ENCODE measurements at places on chromosomes 5 and 9.

DNA sequence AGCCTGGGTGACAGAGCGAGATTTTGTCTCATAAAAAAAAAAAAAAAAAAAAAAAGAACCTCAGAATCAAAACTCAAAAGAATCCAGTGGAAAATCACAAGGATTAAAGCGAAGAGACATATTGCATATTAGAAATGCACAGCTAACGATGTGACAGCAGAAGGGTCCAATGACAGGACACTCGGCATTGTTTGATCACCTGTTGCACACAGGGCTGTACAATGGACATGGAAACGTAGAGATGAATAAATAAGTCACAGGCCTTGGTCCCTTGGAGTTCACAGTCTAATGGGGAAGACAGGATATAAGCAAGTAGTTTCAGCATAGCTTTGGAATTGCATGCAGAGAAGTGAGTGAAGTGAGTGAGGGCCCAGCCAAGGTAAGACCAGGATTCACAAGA is 25.9 kb upstream of the PIK3R1 start:
- no peak for DNase-seq

DNA sequence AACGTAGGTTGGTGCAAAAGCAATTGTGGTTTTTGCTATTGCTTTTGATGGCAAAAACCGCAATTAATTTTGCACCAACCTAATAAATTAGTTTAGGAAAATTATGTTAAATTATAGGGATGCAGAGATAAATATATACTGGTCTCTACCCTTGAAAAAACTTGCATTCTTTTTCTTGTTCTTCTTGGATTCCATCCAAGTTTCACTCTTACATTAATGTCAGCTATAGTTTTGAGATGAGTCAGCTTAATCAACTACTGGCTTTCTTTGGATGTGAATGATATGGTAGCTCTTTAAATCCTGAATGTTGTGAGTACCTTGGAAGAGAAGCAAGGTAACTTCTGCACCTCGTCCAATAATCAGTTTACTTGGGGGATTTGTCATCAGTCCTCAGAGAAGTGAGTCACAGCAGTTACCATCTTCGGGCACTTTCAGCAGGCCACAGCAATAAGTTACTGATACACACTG is 549.0 kb upstream of the ZNF608 start:
- no peak for DNase-seq

- no peak for DNase-seq
Observed at GRCh38 chr9:133067813-133068212, 6.0 kb downstream of the CEL start.

DNA sequence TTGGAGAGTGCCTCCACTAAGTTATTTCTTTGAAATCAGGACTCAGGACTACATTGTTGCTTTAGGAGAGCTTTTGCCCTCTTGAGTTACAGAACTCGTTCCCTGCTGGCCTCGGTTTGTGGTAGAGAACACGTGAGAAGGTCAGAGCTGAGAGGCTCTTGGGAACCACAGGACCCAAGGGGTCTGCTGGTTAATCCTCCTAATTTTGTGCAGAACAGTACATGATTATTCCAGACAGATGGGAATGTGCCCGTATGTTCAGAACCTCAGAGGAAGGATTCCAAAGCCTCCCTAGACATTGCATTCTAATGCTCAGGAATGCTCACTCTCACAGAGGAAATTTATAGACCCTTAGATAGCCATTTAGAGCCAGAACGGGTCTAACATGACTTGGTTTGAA is 25.2 kb upstream of the BASP1 start:
- DNase-seq: no peak

DNA sequence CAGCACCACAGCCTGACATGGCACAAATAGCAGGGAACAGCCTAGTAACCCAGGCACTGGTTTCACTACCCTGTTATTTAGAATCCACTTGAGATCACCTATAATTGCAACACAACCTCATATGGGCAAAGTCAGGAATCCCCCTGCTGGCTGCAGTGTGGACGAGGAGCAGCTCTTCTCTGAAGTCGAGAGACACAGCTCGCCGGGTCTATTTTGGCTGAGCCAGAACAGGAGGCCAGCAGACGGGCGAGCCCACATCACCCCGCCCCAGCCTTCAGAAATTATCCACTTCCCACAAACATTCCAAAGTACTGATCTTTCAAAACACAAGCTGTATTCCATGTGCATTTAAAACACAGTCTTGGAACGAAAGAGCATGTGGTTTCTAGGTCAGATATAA is 179.0 kb downstream of the ROR2 start:
- DNase-seq: no peak

- peak; percentile 75 for DNase-seq
Observed at GRCh38 chr9:128026255-128026772, 40.8 kb downstream of the NAIF1 start.

GRCh38 chr9:28032268-28032590 is 458.9 kb upstream of the C9orf72 start:
- no peak for DNase-seq

DNA sequence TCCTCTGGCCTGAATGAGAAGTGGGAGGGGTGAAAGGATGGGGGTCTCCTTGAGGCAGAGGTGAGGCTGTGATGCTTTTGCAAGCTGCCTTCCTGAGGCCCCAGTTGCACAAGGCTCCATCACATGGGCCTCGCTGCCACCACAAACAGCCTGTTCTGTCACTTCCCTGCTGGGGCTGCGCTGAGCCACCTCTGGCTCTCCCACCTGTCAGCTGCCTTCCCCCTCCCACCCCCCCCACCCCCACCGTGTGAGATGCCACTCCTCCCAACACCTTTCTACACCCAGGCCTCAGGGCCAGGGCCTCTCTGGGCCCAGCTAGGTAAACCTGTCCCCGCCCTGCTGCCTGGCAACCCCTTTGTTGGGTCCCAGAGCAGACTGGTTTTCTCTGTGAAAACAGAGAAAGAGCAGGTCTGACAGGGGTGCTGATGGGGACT is 4.5 kb upstream of the PDLIM4 start:
- no peak for DNase-seq

DNA sequence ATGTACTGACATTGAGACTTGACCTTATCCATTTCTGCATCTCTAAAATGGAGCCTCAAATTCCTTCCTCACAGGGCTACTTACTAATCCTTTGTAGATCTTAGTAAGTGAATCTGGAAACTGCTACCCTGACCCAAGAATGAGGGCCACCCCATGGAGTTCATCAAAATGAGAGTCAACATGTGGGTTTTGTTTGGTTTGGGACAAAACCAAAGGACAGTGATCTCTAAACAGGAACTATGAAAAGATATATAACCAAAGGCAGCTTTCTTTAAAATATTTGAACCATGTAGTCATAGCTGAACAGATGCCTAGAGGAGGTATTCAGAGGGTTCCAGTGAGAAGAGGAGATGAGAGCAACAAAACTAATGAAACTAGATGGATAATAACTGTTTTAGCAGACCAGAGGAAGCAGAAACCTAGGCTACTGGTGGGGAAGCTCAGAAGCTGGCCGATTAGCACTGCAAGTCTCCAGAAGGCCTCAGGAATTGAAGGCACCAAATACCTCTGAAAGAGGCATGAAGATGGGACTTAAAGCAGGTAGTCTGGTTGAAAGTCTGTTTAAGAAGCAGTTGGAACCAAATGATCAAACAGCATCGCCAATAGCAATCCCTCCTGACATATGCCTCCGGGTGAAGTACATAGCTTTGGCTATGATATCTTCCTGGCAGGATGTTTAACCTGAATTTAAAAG is 45.8 kb downstream of the THOC3 start:
- no peak for DNase-seq

DNA sequence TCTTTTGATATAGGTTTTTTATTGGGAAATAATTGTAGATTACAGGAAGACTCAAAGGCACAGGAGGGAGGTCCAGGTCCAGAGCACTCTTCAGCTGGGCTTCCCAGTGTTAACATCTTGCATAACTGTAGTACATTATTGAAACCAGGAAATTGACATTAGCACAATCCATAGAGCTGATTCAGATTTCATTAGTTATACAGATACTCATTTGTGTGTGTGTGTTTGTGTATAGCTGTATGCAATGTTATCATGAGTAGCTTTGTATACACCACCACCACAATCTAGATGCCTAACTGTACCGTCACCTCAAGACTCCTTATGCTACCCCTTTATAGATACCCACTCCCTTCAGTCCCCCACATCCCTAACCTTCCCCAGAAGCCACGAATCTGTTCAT is 47.9 kb downstream of the SLC36A1 start:
- no peak for DNase-seq

Measured in stimulated activated naive CD4-positive, alpha-beta T cell treated with Interleukin-2 at 50 U/mL for 16 hours (primary cell).